Activated naive CD4-positive, alpha-beta T cell treated with anti-CD3 and anti-CD28 coated beads, Interleukin-2, amount 50 U/mL, for 72 hours (primary cell): ENCODE measurements at places on chromosomes 11 and 22. TPM values are rescaled to one million over a fixed set of nuclear protein-coding genes. Genes with fewer than 3 reads are reported as not detected.

The IFITM10 gene
- total RNA-seq = 1.8 TPM

The GPHA2 gene
- total RNA-seq = not detected

The FADS2 gene
- total RNA-seq = 55.1 TPM

The SAA1 gene
- total RNA-seq = not detected

The SLC22A6 gene
- total RNA-seq = not detected

DNA sequence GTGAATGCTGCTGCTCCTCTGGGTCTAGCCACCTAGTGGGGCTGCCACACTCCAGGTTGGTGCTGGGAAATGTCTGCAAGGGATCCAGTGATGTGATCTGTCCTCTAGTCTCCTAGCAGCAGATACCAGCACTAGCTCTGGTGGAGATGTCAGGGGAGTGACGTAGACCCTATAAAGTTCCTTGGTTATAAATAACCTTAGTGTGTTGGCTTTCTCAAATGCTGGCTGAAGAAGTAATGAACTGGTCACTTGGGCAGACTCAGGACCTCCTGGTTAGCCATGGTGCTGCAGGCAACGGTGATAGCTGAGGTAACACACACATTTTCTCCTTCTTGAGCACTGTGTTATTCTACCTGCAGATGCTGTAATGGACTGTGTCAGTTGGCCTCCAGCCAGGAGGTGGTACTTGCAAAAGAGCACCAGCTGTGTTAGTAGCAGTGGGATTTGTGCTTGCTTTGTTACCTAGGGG lies 35.5 kb downstream of the BBOX1 start:
- DNase-seq = no peak

GRCh38 chr11:46554213-46555147 lies 39.3 kb downstream of the AMBRA1 start:
- DNase-seq = no peak
